ENCODE measurements at places on chromosomes 7 and 10.

- DNase-seq: no peak
These were observed 38.6 kb upstream of the MET start for GRCh38 chr7:116633131-116633988.

GRCh38 chr7:20783700-20784387 lies 2.8 kb downstream of the SP8 start:
- no peak for DNase-seq

DNA sequence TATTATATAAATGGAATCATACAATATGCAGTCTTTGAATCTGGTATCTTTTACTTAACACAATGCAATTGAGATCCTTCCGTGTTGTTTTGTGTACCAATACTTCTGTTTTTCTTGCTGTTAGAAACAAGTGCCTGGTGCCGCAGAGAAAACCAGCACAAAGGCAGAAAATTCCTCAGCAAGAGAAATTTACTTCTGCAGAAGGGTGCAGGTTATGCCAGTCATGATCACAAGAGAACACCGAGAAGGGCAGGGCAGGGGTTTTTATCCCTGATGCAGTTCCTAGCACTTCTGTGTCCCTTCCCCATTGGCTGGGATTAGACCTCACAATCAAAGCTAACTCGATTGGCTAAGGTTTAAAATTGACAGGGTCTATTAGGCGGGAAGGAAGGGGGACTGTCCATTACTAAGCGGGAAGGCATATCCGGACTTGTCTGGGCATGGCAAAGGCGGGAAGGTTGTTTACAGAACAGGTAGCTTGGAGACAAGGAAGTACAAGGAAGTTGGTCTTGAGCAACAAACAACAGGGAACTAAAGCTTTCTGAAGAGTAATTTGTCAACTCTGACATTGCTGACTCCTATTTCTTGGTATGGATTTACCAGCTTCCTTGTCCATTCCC lies 2.4 kb upstream of the ZNF33B start:
- no peak for DNase-seq

DNA sequence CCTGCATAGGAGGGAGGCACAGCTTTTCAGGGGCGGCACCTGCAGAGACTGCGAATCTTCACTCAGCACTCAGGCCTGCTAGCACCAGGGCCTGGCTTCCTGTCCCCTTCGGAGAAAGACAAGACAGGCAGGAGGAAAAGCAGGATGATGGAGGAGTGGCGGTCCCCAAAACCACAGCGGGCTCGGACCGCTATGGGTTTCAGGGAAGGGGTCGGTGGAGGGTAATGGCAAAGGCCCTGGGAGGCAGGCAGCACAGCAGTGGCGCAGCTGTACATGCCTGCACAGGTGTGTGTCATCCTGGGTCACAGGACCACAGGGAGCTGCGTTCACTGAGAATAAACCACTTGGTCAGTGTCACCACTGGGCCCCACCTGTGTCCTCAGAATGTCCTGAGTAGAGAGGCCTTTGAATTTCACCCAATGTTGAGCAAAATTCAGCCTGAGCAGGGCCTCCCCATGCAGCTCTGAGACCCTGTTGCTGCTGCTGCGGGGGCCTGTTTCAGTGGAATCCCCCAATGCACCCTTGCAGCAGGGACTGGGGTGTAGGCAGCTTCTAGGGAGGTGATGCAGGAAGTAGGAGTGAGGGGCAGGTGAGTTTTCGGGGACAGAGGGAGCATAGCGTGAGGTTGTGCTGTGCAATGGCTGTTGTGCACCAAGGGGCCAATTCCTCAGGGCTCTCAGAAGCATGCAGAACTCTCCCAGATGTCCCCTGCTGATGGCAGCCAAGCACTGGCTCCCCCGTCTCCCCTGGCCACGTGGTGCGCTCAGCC lies 90.6 kb upstream of the PPP2R2D start:
- peak; percentile 30 for DNase-seq

GRCh38 chr10:132457328-132458070 lies 60.5 kb downstream of the PWWP2B start:
- no peak for DNase-seq

- peak; percentile 81 for DNase-seq
These were observed 6.5 kb downstream of the AHR start for GRCh38 chr7:17304926-17305325.

GRCh38 chr7:155084969-155085368 lies 14.8 kb downstream of the HTR5A start:
- DNase-seq: no peak

GRCh38 chr7:23106057-23106822 lies 655 bp downstream of the KLHL7 start:
- peak; percentile 47 for DNase-seq

- no peak for DNase-seq
These were observed 54.3 kb upstream of the IGFBP3 start for GRCh38 chr7:45975367-45975766.

- DNase-seq: no peak
These were observed 16.7 kb upstream of the RSBN1L start for GRCh38 chr7:77679608-77680007.

DNA sequence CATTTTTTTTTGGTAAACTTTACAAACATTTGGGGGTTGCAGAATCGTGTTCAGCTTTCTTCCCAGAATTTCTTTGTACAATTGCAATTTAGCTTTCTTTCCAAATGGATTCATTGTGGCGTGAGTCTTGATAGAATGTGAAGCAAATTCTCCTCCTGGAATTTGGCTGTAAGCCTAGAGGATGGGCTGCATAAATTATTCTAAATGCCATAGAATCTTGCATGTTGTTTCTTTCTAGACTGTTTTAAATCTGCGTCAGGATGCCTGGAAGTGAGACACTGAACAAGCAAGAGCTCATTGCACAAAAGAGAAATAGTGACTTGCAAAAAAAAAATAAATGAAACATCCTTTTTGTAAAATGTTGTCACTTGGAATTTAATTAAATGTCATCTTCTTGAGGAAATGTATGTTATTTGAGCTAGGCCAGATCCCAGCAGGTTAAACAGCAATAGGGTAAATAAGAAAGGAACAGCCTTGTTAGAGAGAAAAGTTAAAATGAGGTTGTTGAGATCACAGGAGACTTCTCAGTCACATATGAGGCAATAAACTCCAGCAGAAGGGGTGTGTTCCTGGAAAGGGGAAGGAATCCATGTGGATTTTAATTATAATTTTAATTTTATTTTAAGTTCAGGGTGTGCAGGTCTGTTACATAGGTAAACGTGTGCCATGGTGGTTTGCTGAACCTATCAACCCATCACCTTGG lies 483.0 kb downstream of the PLXDC2 start:
- no peak for DNase-seq

DNA sequence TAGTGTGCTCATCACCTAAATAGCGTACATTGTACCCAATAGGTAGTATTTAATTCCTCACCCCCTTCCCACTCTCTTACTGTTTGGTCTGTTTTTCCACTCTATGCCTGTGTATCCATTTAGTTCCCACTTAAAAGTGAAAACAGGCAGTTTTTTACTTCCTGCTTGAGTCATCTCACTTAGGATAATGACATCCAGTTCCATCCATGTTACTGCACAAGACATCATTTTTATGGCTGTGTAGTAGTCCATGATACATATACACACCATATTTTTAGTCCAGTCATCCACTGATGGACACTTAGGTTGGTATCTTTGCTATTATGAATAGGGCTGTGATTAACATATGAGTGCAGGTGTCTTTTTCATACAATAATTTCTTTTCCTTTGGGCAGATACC lies 10.1 kb downstream of the STK17A start:
- no peak for DNase-seq

GRCh38 chr7:133714654-133715053 lies 412.5 kb upstream of the LRGUK start:
- DNase-seq: no peak

DNA sequence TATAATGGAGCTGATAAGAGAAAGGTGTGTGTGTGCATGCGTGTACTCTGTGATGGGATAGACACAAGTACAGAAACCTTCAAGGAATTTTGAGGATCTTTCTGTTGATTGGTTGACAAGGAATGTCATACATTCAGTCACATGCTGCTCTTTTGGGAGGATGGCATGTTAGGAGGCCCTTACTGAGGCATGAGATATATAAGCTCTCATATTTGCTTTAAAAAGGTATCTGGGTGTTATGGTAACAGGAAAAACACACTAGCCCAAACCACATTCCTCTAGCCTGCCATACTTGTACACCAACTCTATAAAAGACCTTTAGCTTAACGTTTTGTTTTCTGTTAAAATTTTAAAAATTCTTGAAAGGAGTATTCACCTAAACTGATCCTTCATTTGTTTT lies 72.5 kb upstream of the EGFR start:
- no peak for DNase-seq

GRCh38 chr7:135938086-135938485 lies 39.1 kb downstream of the MTPN start:
- DNase-seq: no peak

- DNase-seq: peak; percentile 9
These were observed 123.3 kb downstream of the MICU1 start for GRCh38 chr10:72502581-72502980.

DNA sequence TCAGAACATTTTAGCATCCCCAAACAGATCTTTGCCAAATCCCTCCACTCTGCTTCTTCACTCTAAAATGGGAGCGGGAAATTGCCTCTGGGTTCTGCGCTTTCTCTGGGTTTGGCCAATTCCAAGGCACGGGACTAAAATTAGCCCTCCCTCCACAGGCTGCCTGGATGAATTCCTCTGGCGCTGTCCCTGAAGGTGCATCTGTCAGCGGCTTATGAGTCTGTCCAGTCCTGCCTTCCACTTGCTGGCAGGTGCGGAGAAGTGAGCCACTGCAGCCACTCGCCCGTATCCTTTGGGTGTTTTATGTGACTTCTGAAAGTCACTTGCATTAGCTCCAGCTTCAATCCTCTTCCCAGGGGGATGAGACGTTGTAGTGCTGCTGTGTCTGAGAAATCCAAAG lies 121.6 kb downstream of the SH2D4B start:
- no peak for DNase-seq
